ENCODE measurements at places on chromosomes 7 and 10.

GRCh38 chr7:28922624-28923331, 35.4 kb downstream of the TRIL start:
- no peak for DNase-seq

DNA sequence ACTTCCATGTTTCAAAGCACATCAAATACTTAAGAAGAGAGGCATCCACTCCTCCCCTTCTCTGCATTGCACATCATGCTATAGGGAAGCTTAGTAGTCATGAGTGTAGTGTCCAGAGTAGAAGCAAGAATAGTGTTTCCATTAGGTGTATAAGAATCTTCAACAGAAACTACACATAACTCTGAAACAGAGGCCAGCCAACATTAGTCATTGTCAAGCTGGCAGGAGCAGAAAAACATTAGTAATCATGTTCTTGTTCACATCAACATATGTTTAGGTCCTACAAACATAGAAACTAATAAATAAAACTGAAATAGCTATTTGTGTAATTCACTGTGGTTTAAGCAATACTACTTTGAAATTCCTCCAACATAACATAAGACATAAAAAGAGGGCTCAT, 370.2 kb downstream of the PPP1R3A start:
- DNase-seq, result no peak

DNA sequence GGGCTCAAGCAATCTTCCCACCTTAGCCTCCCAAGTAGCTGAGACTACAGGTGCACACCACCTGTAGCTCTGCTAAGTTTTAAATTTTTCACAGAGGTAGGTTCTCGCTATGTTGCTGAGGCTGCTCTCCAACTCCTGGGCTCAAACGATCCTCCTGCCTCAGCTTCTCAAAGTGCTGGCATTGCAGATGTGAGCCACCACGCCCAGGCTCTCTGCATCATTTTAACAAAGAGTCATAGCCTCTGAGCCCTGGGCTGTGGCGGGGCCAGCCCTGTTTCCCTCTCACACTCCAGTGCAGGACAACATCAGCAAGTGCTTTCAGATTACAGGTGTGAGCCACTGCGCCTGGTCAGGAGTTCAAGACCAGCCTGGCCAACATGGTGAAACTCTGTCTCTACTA, 102.5 kb downstream of the COL26A1 start:
- no peak for DNase-seq

DNA sequence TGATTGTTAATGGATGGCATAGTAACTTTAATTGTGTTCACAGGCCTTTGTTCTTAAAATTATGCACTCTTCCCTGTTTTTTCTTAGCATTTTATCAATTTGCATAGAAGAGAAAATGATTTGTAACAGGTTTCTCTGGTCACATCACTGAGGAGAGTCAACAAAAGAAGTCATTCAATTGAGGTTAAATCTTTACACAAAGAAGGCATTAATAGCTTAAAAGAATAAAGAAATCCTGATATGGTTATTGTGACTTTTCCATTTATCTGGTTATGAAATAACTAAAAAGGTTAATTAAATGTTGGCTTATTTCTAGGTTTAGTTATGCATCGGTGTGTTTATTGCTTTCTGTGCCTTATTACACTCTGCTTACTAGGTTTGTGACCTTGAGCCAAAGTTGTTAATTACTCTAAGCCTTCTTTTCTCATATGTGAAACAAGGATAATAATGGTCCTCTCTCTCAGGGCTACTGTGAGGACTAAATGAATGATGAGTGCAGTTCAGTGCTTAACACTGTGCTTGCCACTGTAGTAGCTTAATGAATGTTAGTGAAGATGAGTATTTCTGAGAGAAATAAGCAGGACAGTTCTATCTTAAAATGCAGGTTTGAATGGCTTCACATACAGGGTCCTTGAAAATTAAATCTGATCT, 12.1 kb downstream of the BMPR1A start:
- no peak for DNase-seq

GRCh38 chr10:3108033-3108432, 40.7 kb downstream of the PFKP start:
- DNase-seq, result no peak

DNA sequence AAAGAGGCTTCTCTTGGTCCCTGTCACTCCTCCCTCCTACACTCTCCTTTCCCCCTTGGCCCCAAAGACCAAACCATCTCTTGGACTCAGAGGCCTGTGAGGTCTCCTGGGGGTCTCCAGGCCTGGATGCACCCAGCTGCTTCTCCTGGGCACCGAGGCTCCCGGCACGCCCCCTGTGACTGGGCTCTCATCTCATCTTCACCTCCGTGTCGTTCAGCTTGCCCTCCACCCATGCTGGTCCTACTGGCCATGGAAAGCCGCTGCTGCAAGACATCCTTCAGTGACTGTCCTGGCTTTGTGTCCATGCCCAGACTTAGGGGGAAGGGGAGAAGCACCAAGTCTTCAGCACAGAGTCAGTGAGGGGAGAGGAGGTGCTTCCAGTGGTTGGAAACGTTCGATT, 141.4 kb upstream of the RET start:
- no peak for DNase-seq

- no peak for DNase-seq
Observed at GRCh38 chr7:95718577-95719410, 53.6 kb upstream of the DYNC1I1 start.

GRCh38 chr10:77531441-77532001, 106.1 kb downstream of the KCNMA1 start:
- DNase-seq, result no peak

DNA sequence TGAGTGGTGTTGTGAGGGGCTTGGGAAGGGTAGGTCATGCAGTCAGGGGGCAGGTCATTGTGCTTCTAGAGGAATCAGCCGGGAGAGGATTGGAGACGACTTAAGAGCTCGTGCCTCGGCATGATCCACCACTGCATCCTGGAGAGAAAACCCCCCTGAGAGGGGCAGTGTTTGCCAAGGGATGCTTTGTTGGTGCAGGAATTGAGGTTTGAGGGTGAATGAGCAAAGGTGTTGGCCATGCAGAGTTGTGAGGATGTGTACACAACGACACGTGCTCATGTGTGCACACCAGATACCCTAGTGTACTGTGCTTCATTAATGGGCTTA, 85.6 kb upstream of the ANLN start:
- no peak for DNase-seq

GRCh38 chr10:17216217-17216900, 11.7 kb upstream of the VIM start:
- DNase-seq, result no peak

Data from esophagus squamous epithelium (tissue), 5 donors.